HT-29 (cell line): ENCODE measurements at places on chromosomes 12 and 14. TPM values are rescaled to one million over a fixed set of nuclear protein-coding genes. Genes with fewer than 3 reads are reported as not detected.

Gene TMCC3
- total RNA-seq: 2.9 and 3.0 TPM in 2 replicates

Gene CFAP54
- not detected in 2 replicates for total RNA-seq

Gene PAPLN
- 0.13 and 0.25 TPM in 2 replicates for total RNA-seq

Gene DACT1
- total RNA-seq: not detected in 2 replicates
